ENCODE measurements at places on chromosomes 13 and 19.

DNA sequence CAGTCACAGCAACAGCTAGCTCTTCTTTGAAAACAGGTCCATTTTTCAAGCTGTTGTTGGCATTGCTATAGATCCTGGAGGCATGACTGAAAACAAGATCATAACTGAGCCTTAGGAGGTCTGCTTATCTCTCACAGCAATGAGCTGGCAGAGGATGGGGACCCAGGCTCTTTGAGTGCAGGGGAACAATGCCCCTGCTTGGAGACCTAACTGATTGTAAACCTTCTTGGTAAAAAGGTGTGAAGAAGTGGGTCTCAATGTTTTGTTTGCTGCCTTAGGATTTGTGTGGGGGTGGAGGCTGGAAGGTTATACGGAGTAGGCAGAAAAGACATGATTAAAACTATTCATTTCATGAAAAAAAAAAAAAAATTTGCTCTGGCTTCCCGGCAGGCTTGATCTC is 94.6 kb downstream of the EFNB2 start:
- no peak for DNase-seq

DNA sequence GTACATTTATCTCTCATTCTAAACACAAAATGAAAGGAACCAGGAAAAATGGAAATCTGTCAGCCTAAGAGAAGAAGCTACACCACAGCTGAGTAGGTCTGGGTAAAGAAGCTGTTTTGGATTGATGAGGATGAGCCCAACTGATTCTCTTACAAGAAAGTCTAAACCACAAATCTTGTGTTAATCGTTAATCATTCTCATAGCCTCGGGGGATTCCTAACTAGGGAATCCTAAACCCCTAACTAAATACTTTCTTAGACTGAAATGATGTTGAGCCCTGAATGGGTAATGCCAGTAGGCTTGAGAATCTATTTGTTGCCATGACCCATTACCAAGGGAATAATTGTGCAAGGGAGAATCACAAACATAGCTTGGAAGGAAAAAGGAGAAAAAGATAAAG is 327.5 kb upstream of the SPRY2 start:
- DNase-seq, result no peak

DNA sequence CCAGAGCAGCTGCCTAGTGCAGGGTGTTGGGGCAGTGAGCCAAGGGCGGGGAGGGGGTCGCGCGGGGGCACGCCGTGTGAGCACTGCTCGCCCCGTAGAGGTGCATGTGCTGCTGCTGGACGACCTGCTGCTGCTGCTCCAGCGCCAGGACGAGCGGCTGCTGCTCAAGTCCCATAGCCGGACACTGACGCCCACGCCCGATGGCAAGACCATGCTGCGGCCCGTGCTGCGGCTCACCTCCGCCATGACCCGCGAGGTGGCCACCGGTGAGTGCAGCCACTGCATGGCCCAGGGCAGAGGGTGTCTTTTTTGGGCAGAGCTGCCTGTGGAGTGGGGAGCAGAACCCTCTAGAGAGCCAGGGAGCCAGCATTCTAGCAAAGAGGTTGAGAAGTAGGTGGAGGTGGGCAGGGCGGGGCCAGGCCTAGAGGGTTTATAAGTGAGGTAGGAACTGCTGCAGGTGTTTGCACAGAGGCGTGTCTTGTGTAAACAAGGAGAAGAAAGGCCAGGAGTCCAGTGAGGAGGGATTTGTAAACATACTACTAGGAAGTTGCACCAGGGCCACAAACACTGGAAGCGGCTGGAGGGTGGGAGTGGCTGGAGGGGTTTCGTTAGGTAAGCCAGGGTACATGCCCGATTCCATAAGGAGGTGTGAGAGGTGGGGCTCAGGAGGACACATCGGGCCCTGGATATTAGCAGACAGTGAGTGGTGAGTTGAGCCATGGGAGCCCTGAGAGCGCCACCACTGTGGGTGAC is 21.3 kb downstream of the ARHGEF1 start:
- DNase-seq, result no peak

- peak; percentile 8 for DNase-seq
These were observed 941 bp downstream of the ZNF160 start for GRCh38 chr19:53102206-53102755.

- peak; percentile 82 for DNase-seq
These were observed 75.3 kb upstream of the CLDN10 start for GRCh38 chr13:95477187-95477586.

DNA sequence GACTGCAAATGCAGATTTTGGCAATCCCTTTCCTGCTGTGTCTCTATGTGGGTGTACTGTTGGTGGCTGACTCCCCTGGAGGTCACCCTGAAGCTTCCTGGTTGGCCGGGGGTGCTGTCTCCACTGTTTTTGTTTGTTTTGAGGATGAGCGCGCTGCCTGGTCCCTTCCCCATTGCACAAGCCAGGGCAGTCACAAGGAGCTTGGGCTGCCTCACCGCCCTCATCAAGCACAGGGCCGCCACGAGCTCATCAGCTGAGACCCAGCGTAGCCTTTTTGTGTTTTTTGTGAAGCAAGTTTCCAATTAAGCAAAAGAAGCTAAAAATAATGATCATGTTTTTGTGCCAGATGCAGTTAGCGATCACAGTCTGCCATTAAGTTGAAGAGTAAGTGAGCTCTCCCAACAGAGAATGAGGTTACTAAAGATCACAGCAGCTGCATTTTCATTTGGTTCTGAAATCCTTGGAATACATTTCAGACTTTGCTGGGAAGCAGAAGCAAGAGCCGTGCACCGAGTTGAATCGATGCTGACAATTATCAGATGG is 57.8 kb downstream of the GGACT start:
- DNase-seq, result no peak

GRCh38 chr19:2259336-2259735 is 3.1 kb upstream of the JSRP1 start:
- DNase-seq, result no peak

DNA sequence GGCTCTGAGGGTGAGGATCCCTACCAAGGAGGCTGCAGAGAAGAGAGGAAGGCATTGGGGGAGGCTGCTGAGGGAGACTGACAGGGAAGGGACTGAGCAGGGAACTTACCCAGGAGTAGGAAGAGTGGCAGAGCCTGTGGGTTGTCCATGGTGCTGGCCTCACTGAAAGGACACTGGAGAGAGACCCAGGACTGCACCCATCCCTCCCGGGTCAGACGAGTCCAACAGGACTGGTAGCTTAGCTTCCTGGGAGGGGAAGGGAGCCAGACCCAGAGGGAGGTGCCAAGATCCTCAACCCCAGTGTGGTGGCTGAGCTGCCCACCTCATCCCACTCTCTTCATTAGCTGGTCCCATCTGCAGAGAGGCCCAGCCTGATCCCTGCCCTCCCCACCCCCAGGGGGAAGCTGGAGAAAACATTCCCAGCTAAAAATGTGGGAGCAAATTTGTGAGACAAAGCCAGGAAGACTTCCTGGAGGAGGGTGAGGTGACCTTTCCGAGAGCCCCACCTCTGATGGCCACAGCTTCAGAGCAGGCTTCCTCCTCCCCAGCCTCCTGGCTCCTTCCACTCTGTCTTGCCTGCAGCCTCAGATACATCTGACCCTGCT is at the start of gene VSIG10L:
VSIG10L (minus strand) TSS at position 164 of the 605 bp plus-strand sequence; CDS start at position 149, 15 bp downstream.
- DNase-seq, result no peak

- DNase-seq, result no peak
These were observed 197.6 kb downstream of the SLITRK5 start for GRCh38 chr13:87868731-87869130.

GRCh38 chr13:44052780-44053184 is 173.1 kb downstream of the LACC1 start:
- DNase-seq, result no peak

- no peak for DNase-seq
These were observed 34.2 kb downstream of the TSHZ3 start for GRCh38 chr19:31314849-31315629.

GRCh38 chr19:15200553-15201364 is at the start of gene NOTCH3:
NOTCH3 (minus strand) TSS chr19:15200995; CDS start chr19:15200905, 90 bp downstream.
- no peak for DNase-seq

DNA sequence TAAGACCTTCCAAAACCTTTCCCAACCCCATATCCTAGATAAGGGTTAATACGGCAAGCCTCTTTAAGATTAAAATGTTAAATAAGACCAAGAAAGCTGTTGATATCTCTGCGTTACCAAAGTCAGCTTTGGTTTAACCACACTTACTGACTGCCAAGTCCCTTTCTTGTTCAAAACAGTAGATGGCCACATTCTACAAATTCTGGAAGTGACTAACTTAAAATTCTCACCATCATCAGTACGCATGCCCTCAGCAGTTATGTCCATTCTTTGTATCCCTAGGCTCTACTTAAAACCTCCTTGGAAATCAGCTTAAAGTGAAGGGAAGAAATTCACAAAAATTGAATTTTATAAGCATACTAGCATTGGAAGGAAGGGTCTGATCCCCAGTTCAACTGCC is 23.6 kb downstream of the SOHLH2 start:
- DNase-seq, result no peak

GRCh38 chr13:103772576-103772975 is 706.4 kb upstream of the SLC10A2 start:
- DNase-seq, result peak; percentile 43

DNA sequence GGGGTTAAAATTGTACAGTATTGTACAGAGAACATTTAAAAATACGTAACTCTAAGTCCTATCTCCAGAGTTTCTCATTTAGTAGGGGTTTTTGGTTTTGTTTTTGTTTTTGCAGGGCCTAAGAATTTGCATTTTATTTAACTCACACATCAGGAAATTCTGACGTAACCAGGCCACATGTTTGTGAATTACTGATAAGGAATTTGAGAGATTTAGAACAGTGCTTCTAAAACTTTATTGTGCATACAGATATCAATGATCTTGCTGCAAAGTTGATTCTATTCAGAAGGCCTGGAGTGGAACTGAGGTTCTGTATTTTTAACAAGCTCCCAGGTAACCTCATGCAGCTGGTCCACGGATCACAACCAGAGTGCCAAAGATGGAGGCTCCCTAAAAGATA is 49.3 kb downstream of the LIG4 start:
- DNase-seq, result peak; percentile 18

GRCh38 chr13:48583859-48584311 is 51.0 kb upstream of the RCBTB2 start:
- DNase-seq, result no peak

DNA sequence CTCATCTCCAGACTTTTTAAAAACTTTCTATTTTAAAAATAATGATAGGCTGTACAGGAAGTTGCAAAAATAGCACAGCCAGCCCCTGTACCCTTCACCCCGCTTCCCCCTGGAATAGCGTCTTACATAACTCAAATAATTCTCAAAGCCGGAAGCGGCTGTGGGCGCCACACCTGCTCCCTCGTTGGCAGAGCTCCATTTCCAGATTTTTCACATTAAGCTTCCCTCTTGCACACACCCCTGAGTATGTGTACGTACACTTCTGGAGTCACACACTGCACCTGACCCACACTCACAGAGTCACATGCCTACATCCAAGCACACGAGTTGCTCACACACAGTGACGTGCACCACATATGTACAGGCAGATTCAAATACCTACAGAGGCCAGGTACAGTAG is 24.9 kb upstream of the DPP9 start:
- DNase-seq, result no peak

All from hematopoietic multipotent progenitor cell treated with erythropoietin and hydrocortisone succinate and interleukin-3 and kit ligand, for 4 days (in vitro differentiated cells).